ENCODE measurements at places on chromosomes 5 and 9.

DNA sequence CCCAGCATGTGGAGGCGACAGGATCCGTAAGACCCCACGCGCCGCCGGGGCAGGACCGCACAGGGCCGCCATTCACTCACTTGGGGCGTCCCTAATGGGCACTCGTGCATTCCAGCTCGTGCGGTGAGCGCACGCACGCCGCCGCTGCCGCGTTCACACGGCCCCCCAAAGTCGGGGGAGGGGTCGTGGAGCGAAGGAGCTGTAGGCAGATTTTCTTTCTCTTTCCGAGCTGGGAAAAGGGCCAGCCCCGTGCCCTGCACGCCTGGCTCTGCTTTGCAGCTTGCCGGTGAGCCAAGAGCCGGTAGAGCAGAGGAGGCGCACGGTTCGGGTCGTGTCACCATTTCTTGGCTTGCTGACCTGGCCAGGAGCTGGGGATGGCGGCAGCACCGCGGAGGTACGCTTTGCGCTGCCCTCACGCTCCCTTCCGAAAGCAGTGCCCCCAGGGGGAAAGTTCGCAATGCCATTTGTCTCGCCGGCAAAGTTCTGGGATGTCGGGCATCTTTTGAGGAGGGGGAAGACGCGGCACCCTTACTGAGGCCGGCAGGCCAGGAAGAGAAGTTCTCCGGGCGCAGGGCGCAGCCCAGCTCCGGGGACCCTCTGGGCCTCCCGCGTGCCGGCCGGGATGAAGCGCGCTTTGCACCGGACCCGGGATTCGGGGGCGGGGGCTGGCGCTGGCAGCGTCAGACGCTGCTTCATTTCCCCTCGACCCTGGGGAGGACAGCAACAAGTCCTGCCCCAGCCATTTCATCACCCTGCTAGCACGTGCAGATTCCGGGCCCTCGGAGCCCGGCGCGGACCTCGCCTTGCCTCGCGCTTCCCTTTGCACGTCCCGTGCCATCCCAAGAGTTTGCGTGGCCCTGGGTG lies 898 bp downstream of the STC2 start:
- DNase-seq: no peak

DNA sequence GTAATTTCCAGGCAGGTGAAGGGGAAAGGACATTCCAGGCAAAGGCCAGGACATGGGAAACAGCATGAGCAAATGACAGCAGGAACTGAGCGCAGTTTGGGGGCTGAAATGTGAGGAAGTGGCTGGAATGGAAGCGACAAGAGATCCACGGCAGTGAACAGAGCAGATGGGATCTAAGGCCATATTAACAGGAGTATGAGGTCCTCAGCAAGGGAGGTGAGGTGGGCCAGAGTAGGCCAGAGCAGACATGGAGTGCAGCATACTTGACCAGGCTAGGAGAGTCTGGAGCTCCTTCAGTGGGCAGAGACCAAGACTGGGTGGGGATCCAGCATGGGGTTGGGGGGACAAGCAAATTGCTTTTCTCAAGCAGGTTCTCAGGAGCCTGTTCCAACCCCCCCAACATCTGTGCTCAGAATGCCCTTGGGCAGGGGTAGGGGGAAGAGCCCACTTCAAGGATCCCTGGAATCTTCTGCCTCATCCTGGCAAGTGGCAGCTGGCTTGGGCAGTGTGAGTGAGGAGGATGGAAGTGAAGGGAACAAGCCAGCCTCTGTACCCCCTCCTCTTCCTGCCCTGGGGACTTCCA lies 34.5 kb downstream of the DAB2IP start:
- DNase-seq: no peak

DNA sequence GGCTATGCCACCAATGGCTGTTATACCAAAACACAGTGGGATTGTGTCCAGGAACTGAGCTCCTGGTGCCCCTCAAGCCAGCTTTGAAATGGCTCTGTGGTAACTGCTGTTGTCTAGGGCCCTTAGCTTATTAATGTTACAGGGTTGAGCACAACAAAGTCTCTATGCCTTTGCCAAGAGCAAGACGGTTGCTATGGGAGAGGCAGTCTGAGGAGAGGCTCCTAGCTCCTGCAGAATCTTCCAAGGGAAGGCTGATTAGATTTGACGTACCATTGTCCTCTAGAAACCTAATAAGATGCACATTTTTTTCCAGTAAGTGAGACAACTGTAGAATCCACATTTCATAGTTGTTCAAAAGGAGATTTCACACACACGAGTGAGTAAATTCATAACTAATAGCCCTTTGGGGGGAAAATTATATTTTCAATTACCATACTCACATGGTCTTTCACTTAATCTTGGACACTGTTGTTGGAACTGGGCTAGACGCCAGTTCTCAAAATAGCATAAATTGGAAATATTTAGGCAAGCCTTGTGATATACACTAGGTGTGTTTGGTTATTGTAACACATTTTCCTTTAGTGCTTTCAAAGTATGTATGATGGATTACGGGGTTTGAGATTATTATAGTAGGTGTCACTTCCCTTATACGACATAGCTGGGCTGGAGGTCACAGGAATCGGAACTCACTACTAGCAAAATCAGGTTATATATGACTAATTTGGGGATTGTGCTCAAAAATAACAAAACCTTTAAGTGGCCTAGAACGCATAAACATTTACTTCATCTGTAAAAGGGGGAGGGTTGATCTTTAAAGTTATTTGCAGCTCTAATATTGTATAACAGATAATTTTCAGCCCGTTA lies 186.3 kb upstream of the EGFLAM start:
- DNase-seq: no peak

GRCh38 chr9:116671605-116672004 lies 15.5 kb upstream of the TRIM32 start:
- no peak for DNase-seq

GRCh38 chr5:142725231-142726187 lies 39.6 kb upstream of the FGF1 start:
- no peak for DNase-seq

- no peak for DNase-seq
Observed at GRCh38 chr9:107948601-107949000, 459.0 kb upstream of the KLF4 start.

GRCh38 chr5:151181818-151182523 lies 24.4 kb upstream of the ANXA6 start:
- DNase-seq: no peak

GRCh38 chr5:1399737-1400136 lies 45.5 kb downstream of the SLC6A3 start:
- no peak for DNase-seq
